ENCODE measurements at places on chromosomes 1 and 21.

DNA sequence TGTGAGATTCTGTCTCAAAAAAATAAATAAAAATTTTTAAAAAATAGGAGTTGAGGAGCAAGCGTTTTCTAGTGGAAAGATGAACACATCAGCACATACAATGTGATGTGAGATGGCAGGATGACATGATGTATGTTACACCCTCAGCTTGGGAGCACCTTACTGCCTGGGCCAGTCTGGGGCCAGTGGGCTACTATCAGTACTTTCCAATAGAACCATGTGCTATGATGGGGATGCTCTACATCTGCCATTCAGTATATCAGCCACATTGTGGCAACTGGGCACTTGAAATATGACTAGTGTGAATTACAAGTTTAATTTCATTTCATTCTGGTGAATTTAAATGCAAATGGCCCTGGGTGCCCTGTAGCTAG is 156.0 kb downstream of the PGBD5 start:
- no peak for DNase-seq

GRCh38 chr1:39540504-39541031 is 36.0 kb downstream of the PABPC4 start:
- no peak for DNase-seq

DNA sequence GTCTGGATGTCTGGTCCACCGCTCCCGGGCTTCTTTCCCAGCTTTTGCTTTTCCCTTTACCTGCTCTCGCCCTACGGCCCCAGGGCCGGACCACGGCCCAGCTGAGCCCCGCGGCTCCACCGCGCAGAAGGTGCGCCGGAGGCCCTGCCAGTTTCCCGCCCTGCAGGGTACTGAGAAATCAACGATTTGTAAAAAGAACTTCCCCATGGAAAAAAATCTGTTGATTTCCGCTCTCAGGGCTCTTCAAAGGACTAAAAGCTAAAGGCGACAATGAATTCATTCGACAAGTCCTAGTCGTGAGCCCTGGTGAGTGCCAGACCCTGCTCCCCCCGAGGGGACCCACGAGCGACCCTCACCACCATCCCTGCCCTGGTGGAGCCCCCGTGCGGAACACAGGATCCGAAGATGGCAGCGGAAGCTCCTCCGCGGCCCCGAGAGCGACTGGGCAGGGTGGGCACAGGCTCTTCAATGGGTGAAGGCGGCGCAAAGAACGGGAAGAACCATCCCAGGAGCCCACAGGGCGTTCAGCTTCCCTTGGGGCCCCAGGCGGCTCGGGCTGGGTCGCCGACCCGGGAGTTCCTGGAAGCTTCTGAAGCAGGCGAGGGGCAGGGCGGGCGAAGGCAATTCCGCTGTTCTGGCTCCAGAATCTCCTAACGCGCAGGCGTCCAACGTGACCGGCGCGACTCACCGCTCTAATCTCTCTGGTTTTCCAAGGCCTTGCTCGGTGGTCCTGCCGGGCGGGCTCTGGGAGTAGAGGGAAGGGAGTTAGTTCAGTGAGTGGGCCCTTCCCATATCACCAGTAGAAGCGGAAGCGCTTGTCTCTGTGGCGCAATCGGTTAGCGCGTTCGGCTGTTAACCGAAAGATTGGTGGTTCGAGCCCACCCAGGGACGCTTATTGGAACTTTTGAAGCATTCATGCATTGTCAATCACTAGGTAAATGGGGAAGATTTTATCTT is 6.6 kb upstream of the RNU1-2 start:
- DNase-seq: peak; percentile 43

DNA sequence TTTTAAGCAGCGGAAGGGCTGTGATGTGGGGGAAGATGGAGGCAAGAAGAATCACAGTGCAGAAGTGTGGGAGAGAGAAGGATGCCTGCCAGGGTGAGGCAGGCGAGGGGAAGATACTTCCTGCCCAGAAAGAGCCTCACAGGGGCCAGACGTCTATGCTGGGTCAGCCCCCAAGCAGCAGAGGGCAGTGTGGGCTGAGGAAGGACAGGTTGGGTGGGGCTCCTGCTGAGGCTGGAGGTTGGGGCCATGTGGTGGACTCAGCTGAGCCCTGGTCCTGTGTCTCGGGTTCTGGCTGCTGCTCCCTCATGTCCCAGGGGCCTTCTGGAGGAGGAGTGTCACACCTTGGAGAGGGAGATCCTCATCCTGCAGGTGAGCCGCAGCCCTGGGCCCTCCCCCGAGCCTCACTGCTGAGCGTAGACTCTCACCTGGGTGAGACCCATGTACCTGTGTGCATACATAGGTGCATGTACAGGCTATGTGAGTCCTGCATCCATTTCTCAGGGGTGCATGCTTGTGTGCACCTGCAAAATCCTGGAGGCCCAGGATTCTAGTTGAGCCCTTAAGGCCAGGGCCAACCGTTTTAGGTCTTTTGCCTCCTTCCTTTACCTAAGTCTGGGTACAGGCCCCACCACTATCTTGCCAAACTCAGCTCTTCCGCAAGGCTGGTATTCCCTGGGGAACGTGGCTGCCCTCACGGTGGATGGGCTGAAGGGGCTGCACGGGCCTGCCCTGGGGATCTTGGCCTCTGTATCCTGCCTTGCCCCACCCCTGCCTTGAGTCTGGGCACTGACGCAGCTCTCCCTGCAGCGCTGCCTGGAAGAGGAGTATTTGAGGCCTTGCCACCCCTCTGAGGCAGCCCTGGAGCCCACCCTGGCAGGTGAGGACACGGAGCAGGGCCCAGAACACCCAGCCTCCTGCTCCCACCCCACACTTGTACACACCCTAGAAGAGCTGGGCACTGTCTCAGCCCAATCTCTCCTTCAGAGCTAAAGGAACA is 3.7 kb downstream of the CCDC24 start:
- no peak for DNase-seq

DNA sequence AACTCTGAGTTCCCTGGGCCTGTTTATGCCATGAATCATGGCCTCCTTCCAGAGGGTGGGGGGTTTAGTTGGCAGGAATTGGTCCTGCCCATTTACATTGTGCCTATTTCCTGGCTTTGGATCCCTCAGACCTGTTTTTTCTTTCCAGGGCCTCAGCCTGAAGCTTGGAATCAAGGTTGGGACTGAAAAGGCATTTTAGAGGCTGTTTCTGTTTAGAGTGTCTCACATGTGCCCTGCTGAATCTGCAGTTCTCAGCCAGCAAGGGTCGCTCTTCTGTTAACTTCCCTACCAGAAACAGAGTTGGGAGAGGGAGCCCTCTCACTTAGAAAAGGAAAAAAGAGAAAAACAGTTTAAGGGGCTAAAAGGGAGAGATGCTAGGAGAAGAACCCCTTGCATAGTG is 191.1 kb downstream of the PTPRC start:
- DNase-seq: no peak

DNA sequence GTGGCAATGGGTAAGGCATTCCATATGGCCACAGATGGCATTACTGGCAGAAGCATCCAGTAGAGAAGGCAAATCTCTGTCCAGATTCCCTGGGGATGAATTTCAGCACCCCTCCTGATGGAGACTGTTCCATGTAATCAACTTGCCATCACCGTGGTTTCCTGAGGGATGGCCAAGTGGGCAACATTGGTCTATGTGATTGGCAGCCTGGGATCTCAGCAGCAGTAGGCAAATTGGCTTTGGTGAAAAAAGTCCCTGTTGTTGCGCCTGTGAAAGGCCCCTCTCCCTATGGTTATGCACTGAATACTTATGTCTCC is 19.3 kb downstream of the DMRTB1 start:
- no peak for DNase-seq

GRCh38 chr1:60402216-60402615 is 328.6 kb upstream of the C1orf87 start:
- DNase-seq: no peak

GRCh38 chr1:223214261-223214807 is 71.3 kb upstream of the TLR5 start:
- no peak for DNase-seq

GRCh38 chr1:32755810-32756159 is 53.2 kb upstream of the SYNC start:
- no peak for DNase-seq

- peak; percentile 84 for DNase-seq
Measured at GRCh38 chr1:2300851-2301606, 72.9 kb downstream of the SKI start.

- no peak for DNase-seq
Measured at GRCh38 chr1:23118957-23119792, 49.5 kb downstream of the LUZP1 start.

DNA sequence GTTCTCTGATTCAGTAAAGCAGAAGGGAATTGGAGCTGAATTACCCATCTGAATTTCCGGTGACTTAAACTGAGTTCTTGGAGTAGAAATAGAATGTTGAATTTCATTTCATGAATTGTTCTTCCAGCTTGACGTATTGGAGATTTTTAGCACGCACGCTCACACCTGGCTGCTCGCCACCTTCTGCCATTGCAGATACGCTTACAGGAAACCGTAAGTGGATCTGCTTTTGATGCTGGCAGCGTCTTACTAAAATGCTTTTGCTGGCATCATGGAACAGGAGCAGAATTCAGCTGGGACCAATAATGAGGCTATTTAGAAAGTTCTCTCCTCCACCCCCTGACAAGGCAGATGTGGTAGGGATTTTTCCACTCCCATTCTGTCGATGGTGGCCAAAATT is 17.7 kb upstream of the ELAVL4 start:
- DNase-seq: no peak

GRCh38 chr21:14451546-14451945 is 68.6 kb upstream of the HSPA13 start:
- no peak for DNase-seq

DNA sequence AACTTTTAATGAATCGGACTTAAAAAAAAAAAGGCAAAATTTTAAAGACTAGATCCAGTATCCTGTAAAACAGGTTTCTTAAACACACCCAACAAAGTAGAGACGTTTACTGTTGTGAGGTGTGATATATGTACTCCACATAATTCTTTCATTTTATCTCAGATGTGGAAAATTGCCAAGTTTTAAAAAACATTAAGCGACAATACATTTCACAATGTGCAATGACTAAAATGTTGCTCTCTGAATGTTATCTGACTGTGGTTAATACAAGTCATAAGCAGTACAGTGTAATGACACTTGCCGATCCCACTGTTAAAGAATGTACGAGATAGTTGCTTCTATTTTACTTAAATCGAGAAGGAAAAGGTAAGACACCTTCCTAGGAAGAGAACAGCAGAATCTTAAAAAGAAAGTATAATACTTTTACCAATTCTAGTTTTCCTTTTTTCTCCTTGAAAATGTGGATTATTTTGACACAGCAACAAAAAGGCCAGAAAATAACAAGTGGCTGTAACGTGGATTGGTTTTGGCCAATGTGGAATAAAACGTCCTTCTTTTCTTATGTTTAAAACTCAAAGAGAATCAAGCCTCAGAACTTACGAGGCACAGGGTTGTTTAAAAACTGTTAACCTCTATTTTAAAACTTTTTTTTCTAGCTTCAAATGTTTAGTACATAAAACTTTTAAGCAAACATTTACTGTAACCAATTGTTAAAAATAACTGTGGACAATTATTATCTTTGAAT is 51.4 kb downstream of the TP53BP2 start:
- DNase-seq: no peak

- peak; percentile 29 for DNase-seq
Measured at GRCh38 chr1:202193614-202194327, at the start of gene LGR6. LGR6 (plus strand) TSS chr1:202193799; CDS start chr1:202193990, 191 bp downstream.

GRCh38 chr1:218741852-218742251 is 396.7 kb downstream of the TGFB2 start:
- no peak for DNase-seq

- DNase-seq: no peak
Measured at GRCh38 chr21:37509802-37510393, 143.3 kb downstream of the DYRK1A start.

DNA sequence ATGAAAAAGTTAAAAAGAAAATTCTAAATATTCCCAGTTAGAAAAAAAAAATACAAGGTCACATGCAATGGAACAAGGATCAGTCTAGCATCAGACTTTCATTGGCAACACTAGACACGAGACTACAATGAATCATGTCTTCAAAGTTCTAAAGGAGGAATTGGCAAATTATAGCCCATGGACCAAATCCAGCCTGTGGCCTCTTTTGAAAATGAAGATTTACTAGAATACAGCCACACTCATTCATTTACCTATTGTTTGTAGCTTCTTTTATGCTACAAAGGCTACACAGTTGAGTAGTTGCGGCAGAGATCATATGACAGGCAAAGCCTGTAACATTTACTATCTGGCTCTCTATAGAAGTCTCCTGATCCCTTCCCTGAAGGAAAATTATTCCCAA is 71.4 kb downstream of the MRPL39 start:
- no peak for DNase-seq

GRCh38 chr21:17462276-17462981 is 50.4 kb upstream of the CXADR start:
- DNase-seq: no peak

DNA sequence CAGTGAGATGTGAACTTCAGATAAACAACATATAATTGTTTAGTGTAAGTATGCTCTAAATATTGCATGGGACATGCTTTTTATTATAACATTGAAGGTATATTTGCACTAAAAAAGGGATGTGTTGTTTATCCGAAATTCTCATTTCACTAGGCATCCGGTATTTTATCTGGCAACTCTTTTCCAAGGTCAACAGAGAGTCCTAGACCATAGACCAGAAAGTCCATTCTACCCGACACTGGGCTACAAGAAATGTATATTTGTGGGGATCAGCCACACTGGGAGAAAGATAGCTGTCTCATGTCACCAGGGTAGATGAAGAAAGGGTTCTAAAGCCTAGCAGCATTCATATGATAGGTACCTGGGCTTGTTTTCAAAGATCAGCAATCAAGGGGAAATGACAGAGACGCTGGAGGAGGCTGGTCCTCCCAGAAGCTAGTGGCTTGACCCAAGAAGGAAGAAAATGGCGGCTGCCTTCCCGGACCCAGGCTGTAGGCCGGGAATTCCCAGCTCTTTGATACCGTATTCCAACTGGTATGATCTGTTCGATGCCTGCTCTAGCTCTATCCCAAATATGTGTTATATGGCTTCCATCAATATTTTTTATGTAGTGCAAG is 161.1 kb upstream of the IRF2BP2 start:
- DNase-seq: no peak

DNA sequence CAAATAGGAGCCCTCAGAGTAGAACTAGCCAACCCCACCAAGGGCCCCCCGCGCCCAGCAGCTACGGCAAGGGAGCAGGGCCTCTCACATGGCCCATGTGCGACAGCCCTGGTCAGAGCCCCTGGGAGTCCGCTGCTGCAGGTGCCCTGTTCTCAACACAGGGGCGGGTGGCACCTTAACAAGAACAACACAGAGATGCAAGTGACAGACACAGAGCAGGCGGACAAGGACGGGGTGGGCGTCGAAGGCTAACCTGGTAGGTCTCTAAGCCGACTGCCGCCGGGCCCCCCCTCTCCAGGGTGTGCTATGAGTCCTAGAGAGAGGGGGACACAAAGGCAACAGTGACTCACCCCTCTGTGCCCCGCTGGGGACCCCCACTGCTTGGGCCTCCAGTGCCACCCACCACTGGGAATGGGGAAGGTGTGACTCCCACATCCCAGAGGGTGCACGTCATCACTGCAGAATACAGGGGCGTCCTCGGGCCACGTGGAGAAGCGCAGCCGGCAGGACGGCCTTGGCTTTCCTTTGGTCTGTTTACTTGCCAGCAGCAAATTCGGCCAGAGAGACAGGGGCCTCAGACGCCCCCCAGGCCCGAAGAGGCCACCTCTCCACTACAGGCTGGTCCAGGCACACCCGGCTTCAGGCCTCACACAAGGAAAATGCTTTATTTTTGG is 44.8 kb downstream of the PRDM15 start:
- DNase-seq: peak; percentile 35

All from germinal center (tissue), 1 donor.